ENCODE measurements at places on chromosomes 7 and 10. TPM values are rescaled to one million over a fixed set of nuclear protein-coding genes. Genes with fewer than 3 reads are reported as not detected.

Gene SYT15
- under 0.01 TPM for total RNA-seq

Gene SLC26A3
- total RNA-seq: not detected

Gene DNAJB6
- 68.2 TPM for total RNA-seq

Gene CHCHD2
- total RNA-seq: 400 TPM

Gene PRKRIP1
- 14.5 TPM for total RNA-seq

Gene LRMDA
- 3.8 TPM for total RNA-seq

Gene GFRA1
- under 0.01 TPM for total RNA-seq

Gene VKORC1L1
- total RNA-seq: 7.1 TPM

Gene DBNL
- total RNA-seq: 140 TPM

Gene RTKN2
- total RNA-seq: 0.47 TPM

Gene NPC1L1
- 0.09 TPM for total RNA-seq

Gene HOXA5
- 10.3 TPM for total RNA-seq

Gene WNT16
- total RNA-seq: 0.09 TPM

Gene SH3PXD2A
- total RNA-seq: 12.0 TPM

Gene CFTR
- not detected for total RNA-seq

Gene TCF7L2
- 2.1 TPM for total RNA-seq

Gene HEPACAM2
- total RNA-seq: 0.09 TPM

Gene ADRB1
- not detected for total RNA-seq

Gene OR2A12
- not detected for total RNA-seq

Gene MET
- total RNA-seq: 20.2 TPM

Gene PPP1R9A
- 0.60 TPM for total RNA-seq

Gene SVIL
- 122 TPM for total RNA-seq

Gene ATRNL1
- 0.16 TPM for total RNA-seq

Gene EIF5AL1
- 0.09 TPM for total RNA-seq

Gene SUN3
- not detected for total RNA-seq

Gene VWDE
- 0.16 TPM for total RNA-seq

Gene KIF5B
- total RNA-seq: 55.0 TPM

Gene WNT2
- total RNA-seq: 0.63 TPM

Gene PON1
- total RNA-seq: not detected

Gene DYDC2
- under 0.01 TPM for total RNA-seq

Gene FZD1
- 22.9 TPM for total RNA-seq

Gene GNAT3
- not detected for total RNA-seq

Gene NDUFB2
- total RNA-seq: 169 TPM

Gene HYAL4
- total RNA-seq: not detected

Gene SEMA3C
- total RNA-seq: 126 TPM

Gene TAS2R4
- total RNA-seq: 0.79 TPM

Gene SFTPD
- not detected for total RNA-seq

Gene CYP2C8
- under 0.01 TPM for total RNA-seq

Gene GJC3
- total RNA-seq: not detected

Gene LRRD1
- total RNA-seq: not detected

Gene OR6B1
- not detected for total RNA-seq

All from bronchial smooth muscle cell (primary cell).